ENCODE measurements at places on chromosomes 3 and 15. TPM values are rescaled to one million over a fixed set of nuclear protein-coding genes. Genes with fewer than 3 reads are reported as not detected.
A peak's percentile ranks its signal among the peaks of the same experiment; 100 is the strongest.

Gene ZCWPW2
- 1.1 TPM for total RNA-seq

Gene NRROS
- 14.2 TPM for total RNA-seq

DNA sequence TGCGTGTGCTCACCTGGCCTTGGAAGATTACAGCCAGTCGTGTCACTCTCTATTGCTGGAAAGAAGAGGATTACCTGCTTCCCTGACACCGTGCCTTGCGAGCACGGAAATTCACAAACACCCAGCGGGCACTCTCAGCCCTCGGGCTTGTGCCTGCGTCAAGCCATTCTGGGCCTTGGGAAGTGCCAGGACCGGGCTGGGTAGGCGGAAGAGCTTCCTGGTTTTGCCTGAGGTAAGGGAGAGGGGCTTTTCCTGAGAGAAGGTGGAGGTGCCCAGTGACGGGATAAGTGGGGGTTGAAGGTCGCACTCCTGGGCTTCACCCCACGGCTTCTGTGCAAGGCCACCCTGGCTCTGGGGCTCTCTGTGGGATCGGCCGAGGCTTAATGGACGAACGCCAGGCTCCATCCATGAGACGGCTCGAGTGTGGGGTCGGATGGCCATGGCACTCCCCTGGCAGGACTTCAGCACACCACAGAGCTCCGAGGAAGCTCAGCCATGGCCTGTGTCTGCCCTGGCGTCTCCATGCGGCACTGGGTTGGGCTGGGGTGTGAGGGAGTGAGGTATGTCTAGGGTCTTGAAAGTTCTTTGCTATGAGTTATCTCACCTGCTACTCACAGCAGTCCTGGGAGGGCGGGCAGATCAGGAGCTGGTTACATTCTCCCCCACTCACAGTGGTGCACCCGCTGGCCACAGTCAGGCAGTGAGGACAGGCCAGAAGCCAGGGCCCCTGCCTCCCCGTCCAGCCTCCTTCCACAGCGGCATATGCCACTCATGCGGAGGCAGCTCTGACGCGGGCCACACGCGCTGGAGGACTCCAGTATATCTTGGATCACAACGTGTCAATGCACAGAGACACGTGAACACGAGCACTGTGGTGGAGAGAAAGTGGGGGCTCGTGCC lies 209.0 kb downstream of the XXYLT1 start:
- no peak for ATAC-seq

DNA sequence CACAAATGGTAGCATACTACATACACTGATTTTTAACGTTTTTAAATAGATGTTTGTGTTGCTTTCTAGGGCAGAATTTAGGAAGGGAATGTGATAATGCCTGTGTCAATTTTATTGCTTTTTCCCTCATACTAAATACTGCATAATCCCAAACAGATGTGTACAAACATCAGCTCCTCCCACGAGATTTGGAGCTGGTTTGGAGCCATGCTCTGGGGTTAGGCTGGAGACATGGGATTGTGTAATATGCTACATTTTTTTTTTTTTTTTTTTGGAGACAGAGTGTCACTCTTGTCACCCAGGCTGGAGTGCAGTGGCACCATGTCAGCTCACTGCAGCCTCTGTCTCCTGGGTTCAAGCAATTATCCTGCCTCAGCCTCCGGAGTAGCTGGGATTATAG lies 80.1 kb downstream of the EBLN2 start:
- peak; percentile 75 for ATAC-seq

DNA sequence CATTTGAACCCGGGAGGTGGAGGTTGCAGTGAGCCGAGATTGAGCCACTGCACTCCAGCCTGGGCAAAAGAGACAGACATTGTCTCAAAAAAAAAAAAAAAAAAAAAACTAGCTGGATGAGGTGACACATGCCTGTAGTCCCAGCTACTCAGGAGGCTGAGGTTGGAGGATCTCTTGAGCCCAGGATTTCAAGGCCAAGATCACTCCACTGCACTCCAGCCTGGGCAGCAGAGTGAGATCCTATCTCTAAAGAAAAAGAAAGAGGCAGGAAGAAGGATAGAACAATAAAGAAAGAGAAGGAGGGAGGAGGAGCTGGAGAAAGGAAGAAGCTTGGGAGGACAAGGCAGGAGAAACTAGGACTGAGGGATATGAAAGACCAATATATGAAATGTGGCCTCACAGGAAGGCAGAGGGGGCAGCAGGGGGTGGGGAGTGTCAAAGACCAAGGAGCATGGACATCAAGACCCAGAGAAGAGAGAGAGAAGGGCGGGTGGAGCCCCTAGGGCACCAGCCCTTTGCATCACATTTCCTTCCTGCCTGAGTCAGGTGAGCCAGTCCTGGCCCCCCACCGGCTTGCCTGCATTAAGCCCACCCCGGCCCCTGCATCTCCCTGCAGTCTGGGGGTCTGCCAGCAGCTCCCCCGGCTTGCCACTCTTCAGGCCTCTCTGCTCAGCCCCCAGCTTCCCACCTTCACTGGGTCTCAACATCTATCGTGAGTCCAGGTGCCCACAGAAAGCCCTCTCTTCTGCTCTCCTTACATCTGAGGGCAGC lies 11.5 kb downstream of the IGDCC3 start:
- ATAC-seq = no peak

DNA sequence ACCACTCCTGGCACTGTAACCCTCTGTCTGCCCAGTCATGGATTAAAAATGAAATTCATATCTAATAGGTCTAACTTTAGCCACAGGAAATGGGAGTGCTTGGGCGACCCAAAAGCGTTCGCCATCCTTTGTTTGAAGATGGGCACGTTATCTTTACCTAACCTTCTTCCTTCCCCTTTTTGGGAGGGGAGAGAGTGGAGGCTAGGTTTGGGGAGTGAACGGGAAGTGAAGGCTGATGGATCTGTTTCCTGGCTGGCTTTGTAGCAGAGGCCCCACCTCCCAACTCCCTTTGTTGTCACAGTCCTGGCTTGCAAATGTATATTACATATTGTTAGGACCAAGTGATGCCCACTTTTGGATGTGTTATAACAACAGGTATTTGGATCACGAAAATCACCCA lies 98.1 kb upstream of the ARHGEF3 start:
- no peak for ATAC-seq

- no peak for ATAC-seq
These were observed 5.9 kb upstream of the RTF1 start for GRCh38 chr15:41411031-41411430.

- no peak for ATAC-seq
These were observed 8.8 kb upstream of the FILIP1L start for GRCh38 chr3:100123112-100123511.

DNA sequence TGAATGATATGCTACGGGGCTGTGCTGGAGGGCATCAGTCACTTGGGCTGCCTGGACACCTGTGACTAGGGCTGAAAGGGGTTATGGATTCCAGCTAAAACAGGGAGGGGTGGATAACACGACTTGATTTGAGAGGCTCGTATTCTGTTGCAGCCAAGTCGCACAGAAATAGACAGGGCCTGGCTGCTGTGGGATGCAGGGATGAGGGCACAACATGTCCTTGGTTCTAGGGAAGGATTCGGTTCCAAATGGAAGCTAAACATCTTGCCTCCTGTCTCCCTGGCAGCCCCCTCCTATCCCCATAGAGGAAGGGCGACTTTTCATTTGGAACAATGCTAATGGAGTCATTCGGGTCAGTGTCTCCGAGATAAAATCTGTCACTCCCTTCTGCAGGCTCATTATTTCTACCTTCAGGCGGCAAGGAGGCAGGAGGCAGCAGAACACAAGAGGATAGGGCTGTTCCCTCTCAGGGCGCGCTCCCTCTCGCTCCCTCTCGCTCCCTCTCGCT lies 433.8 kb upstream of the RBMS3 start:
- ATAC-seq = no peak

DNA sequence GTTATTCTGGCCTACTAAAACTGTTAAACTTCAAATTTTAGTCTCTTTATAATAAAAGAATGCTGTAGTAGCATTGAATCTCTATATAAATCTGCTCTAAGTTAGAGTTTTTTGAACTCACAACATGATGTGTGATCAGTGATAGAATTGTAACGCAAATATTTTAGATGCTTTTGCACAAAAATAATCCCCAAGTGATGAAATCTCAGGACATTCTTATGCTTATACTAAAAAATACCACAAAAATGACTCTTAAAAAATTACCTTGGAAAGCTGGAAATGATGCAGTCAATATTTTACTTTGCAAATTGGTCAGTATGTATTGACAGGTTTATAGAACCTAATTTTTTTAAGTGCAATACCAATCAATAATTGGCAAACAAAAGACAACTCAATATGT lies 375.3 kb downstream of the TBC1D5 start:
- no peak for ATAC-seq

GRCh38 chr15:66905954-66906353 lies 159.4 kb upstream of the SMAD3 start:
- ATAC-seq = no peak

DNA sequence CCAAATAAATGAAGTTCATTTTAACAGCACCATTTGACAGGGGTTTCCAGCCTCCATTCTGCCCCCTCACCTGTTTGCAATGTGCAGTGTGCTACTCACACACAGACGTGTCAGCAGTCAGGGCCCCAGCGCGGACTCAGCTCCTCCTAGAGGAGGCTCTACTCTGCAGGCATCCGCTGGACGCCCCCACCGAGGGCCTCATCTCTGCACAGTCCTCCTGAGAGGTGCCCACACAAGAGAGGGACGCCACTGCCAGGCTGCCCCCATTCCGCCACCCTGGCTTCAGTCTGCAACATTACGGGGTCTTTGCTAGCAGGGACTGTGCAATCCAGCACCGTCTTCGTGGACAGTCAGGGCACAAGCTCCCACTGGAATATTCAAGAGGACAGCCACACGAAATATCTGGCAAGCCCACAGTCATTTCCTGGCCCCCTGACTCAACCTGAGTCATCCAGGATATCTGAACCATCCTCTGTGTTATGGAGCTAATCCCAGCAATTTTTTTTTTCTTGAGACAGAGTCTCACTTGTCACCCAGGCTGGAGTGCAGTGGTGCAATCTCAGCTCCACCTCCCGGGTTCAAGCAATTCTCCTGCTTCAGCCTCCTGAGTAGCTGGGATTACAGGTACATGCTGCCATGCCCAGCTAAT lies 255.0 kb downstream of the OCA2 start:
- ATAC-seq = no peak

- ATAC-seq = no peak
These were observed 22.7 kb downstream of the CTDSPL2 start for GRCh38 chr15:44450172-44450571.
